ENCODE measurements at places on chromosomes 7 and 10.

- no peak for DNase-seq
Observed at GRCh38 chr7:17732083-17732482, 208.2 kb downstream of the SNX13 start.

- no peak for DNase-seq
Observed at GRCh38 chr7:151437866-151438516, 1.9 kb downstream of the CRYGN start.

GRCh38 chr7:115249080-115249479 is 327.2 kb downstream of the MDFIC start:
- DNase-seq = no peak

GRCh38 chr10:126225672-126226008 is 162.6 kb downstream of the ADAM12 start:
- DNase-seq = no peak

GRCh38 chr10:92832998-92833650 is 15.2 kb upstream of the EXOC6 start:
- no peak for DNase-seq

DNA sequence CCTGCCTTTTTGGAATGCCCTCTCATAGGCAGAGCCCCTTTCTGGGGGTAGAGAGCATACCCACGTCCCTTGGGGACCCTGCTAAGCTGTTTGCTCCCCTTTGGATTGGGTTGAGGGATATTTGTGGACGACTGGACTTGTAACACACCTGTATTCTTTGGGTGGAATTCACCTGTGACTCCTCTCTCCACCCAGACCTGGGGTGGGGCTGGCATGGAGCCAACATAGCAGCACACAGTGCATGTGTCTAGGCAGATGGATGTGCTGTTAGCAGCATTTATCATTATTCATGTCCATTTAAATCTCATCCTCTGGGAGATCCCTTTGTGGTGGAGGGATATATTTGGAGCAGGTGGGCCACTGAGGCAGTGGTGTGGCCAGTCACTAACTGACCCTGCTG is 51.0 kb downstream of the CDH23 start:
- DNase-seq = no peak

GRCh38 chr10:119166564-119166963 is 1.1 kb upstream of the SFXN4 start:
- no peak for DNase-seq

- DNase-seq = no peak
Observed at GRCh38 chr7:106377847-106378361, 93.1 kb upstream of the NAMPT start.

GRCh38 chr7:93249491-93250148 is 17.5 kb downstream of the VPS50 start:
- no peak for DNase-seq

GRCh38 chr7:27123477-27124053 is 7.0 kb downstream of the HOXA4 start:
- no peak for DNase-seq

DNA sequence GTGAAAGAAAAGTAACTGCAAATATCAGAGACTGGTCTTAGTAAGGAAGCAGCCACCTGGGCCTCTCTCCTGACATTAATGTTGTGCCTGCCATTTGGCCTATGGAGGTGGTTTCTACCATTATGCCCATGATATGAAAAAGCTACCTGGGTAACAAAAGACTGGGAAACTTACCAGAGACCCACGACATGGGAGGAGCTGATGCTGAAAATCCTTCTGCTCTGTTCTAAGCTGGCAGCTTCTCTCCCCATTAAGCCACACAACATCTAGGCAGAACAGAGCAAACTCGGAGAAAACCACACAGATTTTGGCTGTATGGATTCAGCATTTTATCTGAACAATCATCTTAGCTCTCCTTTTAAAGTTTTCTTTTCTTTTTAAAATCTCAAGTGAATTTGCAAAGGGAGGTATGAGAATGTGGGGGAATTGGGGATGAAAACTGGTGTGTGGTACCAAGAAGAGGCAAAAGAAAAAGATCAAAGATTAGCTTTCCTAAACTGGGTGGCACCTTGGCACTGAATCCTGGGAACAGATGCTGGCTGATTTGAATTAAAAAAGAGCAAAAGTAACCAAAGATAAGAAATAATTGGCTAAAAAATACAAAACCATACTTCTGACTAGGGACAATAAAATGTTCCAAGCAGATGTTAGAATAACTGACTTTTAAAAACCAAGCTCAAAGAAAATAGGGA is 128.6 kb upstream of the ANKRD1 start:
- no peak for DNase-seq

- DNase-seq = peak; percentile 15
Observed at GRCh38 chr10:124995605-124996004, 53.7 kb downstream of the ZRANB1 start.

DNA sequence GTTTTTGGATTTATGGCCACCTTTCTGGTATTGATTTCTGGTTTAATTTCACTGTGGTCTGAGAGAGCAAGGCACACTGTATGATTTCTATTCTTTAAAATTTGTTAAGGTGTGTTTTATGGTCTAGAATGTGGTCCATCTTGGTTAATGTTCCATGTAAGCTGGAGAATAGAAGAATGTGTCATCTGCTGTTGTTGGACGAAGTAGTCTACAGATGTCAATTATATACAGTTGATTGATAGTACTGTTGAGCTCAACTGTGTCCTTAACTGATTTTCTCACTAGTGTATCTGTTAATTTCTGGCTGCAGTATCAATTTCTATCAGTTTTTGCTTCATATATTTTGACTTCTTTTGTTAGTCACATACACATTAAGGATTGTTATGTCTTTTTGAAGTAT is 127.1 kb downstream of the MLLT10 start:
- DNase-seq = no peak

GRCh38 chr10:69976795-69977546 is 75.7 kb upstream of the MACROH2A2 start:
- no peak for DNase-seq

DNA sequence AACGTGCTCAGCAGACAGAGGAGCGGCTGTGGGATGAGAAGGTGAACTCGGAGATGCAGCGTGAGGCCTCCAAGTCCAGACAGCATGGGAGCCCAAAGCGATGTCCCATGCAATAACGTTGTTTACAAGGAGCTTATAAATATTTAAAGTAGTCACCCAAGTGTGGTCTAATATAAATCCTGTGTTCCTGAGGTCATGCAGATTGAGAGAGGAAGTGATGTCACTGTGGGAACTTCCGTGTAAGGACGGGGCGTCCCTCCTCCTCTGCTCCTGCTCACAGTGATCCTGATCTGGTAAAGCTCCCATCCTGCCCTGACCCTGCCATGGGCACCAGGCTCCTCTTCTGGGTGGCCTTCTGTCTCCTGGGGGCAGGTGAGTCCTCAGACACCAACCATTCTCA is 94.7 kb upstream of the PRSS58 start:
- no peak for DNase-seq

- DNase-seq = no peak
Observed at GRCh38 chr7:33651998-33652515, 253.3 kb upstream of the BMPER start.

- peak; percentile 76 for DNase-seq
Observed at GRCh38 chr10:16787361-16787791, 29.8 kb downstream of the RSU1 start.

DNA sequence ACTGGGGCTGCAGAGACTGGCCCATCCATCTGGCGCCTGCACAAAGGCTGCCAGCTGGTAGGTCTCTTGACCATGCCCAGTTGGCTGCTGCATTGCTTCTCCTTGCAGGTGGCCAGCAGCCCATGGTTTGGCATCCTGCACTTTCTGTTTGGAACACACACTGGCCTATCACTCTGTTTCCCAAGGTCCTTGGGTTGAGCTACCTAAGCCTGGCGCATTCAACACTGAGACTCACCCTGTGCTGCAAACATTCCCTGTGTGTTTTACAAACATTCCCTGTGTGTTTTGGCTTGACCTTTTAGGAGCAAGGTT is 55.5 kb downstream of the TACR2 start:
- no peak for DNase-seq

- no peak for DNase-seq
Observed at GRCh38 chr10:111472445-111472844, 395.6 kb downstream of the ADRA2A start.

- no peak for DNase-seq
Observed at GRCh38 chr10:88041243-88042159, 178.1 kb downstream of the PTEN start.

DNA sequence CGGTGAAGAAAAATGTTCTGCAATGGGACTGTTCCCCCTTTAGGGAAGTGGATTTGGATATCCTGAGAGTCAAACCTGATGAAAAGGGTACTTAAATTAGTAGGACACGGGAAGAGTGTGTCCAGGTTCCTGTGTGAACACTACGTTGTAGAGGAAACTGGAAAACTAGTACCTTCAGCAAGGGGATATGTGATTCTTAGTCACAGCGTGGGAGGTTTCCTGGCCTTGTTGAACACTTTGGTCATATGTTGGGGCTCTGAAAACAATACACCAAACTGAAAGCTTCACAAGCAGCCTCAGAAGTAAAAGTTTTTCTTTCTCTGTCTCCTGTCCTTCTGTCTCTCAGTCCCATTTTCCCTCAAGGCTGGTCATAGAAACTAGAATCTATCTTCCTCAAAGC is 306.9 kb upstream of the GLI3 start:
- no peak for DNase-seq
